Neural progenitor cell (in vitro differentiated cells): ENCODE measurements at places on chromosomes 4 and X.

- no peak for DNase-seq
Measured at GRCh38 chr4:149718500-149718899, 97.1 kb downstream of the IQCM start.

DNA sequence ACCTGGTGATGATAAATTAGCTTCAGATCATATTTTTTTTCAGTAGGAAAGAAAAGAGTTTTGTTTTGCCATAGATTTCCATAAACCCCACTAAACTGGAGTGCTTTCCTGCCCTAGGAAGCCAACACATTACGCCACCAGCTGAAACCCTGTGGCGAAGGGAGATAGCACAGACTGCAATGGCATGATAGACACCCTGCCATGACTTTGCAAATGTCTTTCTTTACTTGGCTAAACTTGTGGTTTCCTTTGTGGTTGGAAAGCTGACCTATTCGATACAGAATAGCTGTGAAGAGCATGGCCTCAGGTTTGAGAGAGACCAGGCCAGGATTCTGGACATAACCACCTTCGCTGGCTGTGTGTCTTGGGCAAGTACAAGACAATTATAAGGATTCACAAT lies 19.1 kb downstream of the MFAP3L start:
- no peak for DNase-seq

- DNase-seq, result no peak
Measured at GRCh38 chr4:166816890-166817289, 417.4 kb downstream of the SPOCK3 start.

GRCh38 chrX:137362583-137362982 lies 203.3 kb upstream of the ZIC3 start:
- DNase-seq, result no peak

GRCh38 chrX:147911192-147912022 lies at the start of gene FMR1:
Gene FMR1 (plus strand): TSS chrX:147911919. CDS start chrX:147912180, 261 bp downstream.
- peak; percentile 95 for DNase-seq

- no peak for DNase-seq
Measured at GRCh38 chr4:7173841-7174449, 18.4 kb upstream of the SORCS2 start.

GRCh38 chr4:16000708-16001483 lies 37.9 kb upstream of the FGFBP2 start:
- no peak for DNase-seq

- DNase-seq, result no peak
Measured at GRCh38 chr4:22574880-22575279, 59.0 kb upstream of the ADGRA3 start.

DNA sequence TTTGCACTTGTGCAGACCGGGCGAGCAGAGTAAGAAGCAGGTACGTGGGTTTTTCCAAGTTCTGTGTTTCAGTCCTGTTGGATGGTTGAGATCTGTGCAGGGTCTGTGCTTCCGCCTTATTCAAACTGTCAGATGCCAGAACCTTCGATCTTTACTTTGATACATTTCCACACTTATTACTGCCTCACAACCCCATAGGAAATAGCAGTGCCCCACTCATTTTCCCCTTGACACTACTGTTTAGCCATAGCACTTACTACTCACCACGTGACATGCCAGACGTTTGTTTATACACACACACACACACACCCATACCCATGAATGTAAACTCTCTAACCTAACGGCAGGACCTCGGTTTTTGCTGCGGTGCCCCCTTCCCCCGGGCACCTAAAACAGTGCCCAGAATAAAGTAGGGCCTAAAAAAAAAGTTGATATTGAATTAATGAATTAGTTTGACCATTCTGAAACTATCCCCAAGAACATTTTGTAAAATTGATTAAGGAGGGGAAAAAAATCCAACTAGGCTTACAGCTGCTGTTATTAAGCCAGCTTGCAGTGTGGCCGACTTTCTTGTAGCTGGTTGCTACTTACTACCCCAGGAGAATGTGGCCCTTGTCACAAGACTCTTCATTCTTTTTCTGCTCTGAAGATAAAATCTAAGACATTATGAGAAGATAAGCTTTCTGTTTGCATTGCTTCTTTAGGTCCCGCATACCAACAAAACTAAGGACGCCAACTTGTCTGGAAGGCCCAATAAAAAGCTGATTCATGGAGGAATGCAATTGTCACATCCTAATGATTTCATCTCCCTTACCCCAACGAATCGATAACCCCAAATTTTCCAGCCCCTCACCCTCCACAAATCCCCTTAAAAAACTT lies 704 bp upstream of the SEPSECS start:
- no peak for DNase-seq

DNA sequence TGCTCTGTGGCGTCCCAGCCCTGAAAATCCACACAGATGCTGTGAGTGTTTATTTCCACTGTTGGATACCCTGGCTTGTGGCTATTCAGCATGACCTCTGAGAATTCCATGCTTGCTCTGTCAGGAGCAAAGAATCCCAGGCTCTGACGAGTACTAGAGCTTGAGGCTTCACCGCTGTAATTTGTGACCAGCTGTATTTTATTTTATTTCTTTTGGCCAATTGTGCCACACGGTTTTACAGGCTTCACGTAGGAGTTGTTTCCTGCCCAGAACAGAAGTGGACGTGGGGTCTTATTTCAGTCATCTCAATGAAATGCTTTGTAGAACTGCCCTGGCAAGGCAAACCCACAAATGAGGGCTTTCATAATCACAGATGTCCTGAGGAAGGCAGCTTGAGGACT lies 69.4 kb upstream of the CLDN34 start:
- no peak for DNase-seq

DNA sequence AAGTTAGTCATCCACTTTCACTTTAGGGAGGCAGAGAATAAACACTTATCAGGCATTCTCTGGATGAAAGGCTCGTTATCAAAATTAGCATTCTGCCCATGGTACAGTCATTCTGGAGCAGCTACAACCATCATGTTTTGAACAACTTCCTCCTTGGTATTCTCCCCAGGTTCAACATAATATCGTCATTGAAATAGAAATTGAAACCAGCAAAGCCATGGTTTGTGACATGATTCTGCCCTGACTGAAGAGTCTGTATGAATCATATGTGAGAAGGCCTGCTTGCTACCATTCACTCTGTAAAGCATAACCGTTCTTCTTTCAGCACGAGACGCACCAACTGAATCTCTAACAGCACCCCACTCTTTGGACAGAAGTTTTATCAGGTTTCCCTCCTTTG lies 127.5 kb upstream of the RADX start:
- DNase-seq, result no peak

GRCh38 chrX:138127314-138127713 lies 561.4 kb downstream of the ZIC3 start:
- no peak for DNase-seq

GRCh38 chr4:150264595-150265161 lies 186.4 kb downstream of the DCLK2 start:
- DNase-seq, result no peak

- no peak for DNase-seq
Measured at GRCh38 chr4:126544276-126544675, 1088.5 kb upstream of the INTU start.

DNA sequence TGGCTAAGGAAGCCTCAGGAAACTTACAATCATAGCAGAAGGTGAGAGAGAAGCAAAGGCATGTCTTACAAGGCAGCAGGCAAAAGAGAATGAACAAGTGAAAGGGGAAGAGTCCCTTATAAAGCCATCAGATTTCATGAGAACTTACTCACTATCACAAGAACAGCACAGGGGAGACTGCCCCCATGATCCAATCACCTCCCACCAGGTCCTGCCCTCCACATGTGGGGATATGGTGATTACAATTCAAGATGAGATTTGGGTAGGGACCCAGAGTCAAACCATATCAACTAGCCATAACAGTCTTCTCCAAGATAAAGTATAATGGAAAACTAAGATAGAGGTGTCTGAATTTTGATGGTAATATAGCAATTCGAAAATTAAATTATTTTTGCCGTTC lies 534.3 kb downstream of the ADGRL3 start:
- DNase-seq, result no peak

DNA sequence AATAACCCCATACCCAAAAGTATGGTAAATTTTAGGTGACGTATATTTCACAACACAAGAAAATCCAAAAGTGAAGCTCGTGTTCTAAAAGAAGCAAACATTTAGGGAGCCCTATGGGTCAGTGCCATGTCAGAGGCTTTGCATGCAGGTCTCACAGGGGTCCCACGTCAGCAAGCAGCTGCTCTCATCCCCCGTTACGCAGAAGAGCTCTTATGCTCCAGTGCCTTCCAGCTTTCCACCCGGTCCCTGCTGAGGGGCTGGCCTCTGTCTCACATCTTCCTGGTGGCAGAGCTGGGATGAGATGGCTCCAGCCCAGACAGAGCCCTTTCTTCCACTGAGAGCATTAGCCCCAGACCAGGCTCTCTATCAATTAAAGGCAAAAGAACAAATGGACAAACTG lies 82.0 kb downstream of the IRF2 start:
- no peak for DNase-seq

GRCh38 chr4:23234716-23235115 lies 542.0 kb downstream of the GBA3 start:
- DNase-seq, result no peak

GRCh38 chr4:114180481-114180880 lies 201.0 kb upstream of the ARSJ start:
- DNase-seq, result peak; percentile 70

DNA sequence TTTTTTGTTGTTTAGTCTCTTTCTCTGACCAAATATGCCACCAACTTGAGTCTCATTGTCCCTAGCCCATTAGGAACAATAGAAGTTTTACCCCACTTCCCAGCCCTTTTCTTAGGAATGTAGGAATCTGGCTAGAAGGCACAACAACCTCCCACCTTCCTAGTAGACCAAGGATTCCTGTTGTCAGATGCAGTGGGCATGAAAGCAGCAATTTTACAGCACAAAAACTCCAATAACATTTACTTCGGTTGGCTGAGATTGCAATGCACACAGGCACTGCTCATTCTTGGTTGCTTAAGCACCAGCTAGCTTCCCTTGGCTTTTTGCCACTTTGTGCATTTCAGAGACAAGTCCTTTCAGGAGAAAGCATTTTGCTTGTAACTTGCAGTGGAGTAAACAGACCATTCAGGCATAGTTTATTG lies 312.8 kb downstream of the TENM3 start:
- peak; percentile 75 for DNase-seq

GRCh38 chrX:134688031-134688823 lies 30.0 kb upstream of the PLAC1 start:
- DNase-seq, result no peak
